ENCODE measurements at places on chromosomes 6 and 20.
A peak's percentile ranks its signal among the peaks of the same experiment; 100 is the strongest.

DNA sequence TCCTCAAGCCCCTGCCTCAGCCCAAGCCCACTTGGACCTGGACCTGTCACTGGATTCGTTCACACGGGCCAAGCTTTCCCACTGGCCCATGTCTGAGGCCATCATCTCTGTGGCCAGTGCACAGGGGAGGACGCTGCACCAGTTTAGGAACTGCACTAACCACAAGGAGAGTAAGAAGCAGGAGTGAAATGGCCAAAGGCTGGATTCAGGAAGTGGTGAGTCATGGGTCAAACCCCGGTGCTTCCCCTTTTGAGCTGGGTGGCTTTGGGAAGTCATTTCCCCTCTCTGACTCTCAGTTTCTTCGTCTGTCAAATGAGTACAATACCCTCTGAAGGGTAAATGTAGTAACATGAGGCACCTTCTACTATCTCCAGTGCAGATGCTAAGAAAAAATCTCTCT, 87.9 kb downstream of the CD40 start:
- DNase-seq: peak; percentile 16

- DNase-seq: peak; percentile 72
Measured at GRCh38 chr20:45905505-45906079, 6.4 kb downstream of the PLTP start.

- no peak for DNase-seq
Measured at GRCh38 chr6:26158076-26158580, 70.9 kb downstream of the HFE start.

DNA sequence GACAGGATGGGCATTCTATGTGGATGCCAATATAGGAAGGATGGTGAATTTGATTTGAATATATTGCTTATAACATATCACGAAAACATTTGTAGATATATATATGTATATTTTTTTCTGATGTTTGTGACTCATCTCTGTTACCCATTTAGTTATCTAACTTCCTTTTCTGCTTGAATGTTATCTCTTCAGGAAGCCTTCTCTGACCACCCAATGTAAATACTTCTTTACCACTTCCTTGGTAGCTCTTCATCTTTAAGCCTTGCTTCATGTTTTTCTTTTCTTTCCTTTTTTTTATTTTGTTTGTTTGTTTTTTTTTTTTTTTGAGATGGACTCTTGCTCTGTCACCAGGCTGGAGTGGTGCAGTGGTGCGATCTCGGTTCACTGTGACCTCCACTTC, 260.5 kb upstream of the EPHA7 start:
- no peak for DNase-seq

GRCh38 chr6:5761370-5761769, 245.4 kb downstream of the NRN1 start:
- no peak for DNase-seq

- DNase-seq: no peak
Measured at GRCh38 chr6:139262519-139263300, 29.1 kb downstream of the TXLNB start.

GRCh38 chr6:25882051-25882496, 8.0 kb upstream of the SLC17A3 start:
- DNase-seq: no peak

All from brain microvascular endothelial cell (primary cell).